Activated naive CD8-positive, alpha-beta T cell treated with anti-CD3 and anti-CD28 coated beads for 36 hours (primary cell): ENCODE measurements at places on chromosomes 2 and 18. TPM values are rescaled to one million over a fixed set of nuclear protein-coding genes. Genes with fewer than 3 reads are reported as not detected.

GRCh38 chr2:210899131-210899530 is 342.7 kb downstream of the CPS1 start:
- H3K4me1 ChIP-seq: no peaks in the 10 kb centered on the region
- H3K4me3 ChIP-seq: no peak overlapping the region
- H3K27ac ChIP-seq: no peak overlapping the region

- no peak for DNase-seq
- no peaks in the 10 kb centered on the region for H3K27me3 ChIP-seq
- H3K4me1 ChIP-seq: no peaks in the 10 kb centered on the region
- no peak overlapping the region for H3K27ac ChIP-seq
These were observed 312.4 kb upstream of the SPHKAP start for GRCh38 chr2:228493852-228494251.

- H3K36me3 ChIP-seq: no peaks in the 10 kb centered on the region
- H3K4me1 ChIP-seq: no peaks in the 10 kb centered on the region
- peaks cover 5% of the 10 kb centered on the region for H3K27me3 ChIP-seq
- no peak overlapping the region for H3K27ac ChIP-seq
- DNase-seq: no peak
These were observed 201.2 kb downstream of the TPGS2 start for GRCh38 chr18:36627637-36628036.

GRCh38 chr18:22483407-22483806 is 65.7 kb upstream of the CTAGE1 start:
- no peak overlapping the region for H3K4me3 ChIP-seq
- no peak overlapping the region for H3K27ac ChIP-seq
- H3K36me3 ChIP-seq: no peaks in the 10 kb centered on the region
- H3K27me3 ChIP-seq: peaks cover 4% of the 10 kb centered on the region
- DNase-seq: no peak
- no peaks in the 10 kb centered on the region for H3K4me1 ChIP-seq

GRCh38 chr2:60391230-60391629 is 162.2 kb downstream of the BCL11A start:
- no peaks in the 10 kb centered on the region for H3K36me3 ChIP-seq
- H3K27me3 ChIP-seq: peaks cover 8% of the 10 kb centered on the region
- H3K27ac ChIP-seq: no peak overlapping the region
- no peaks in the 10 kb centered on the region for H3K4me1 ChIP-seq

GRCh38 chr2:168079236-168079635 is 168.2 kb downstream of the STK39 start:
- H3K27ac ChIP-seq: no peak overlapping the region
- no peak overlapping the region for H3K4me3 ChIP-seq
- DNase-seq: no peak
- H3K4me1 ChIP-seq: peaks cover 3% of the 10 kb centered on the region
- no peaks in the 10 kb centered on the region for H3K27me3 ChIP-seq

- H3K4me1 ChIP-seq: peaks cover 33% of the 10 kb centered on the region
- no peak overlapping the region for H3K27ac ChIP-seq
- H3K36me3 ChIP-seq: no peaks in the 10 kb centered on the region
- no peak overlapping the region for H3K4me3 ChIP-seq
- no peaks in the 10 kb centered on the region for H3K27me3 ChIP-seq
These were observed 36.8 kb upstream of the VPS54 start for GRCh38 chr2:64056021-64056420.

DNA sequence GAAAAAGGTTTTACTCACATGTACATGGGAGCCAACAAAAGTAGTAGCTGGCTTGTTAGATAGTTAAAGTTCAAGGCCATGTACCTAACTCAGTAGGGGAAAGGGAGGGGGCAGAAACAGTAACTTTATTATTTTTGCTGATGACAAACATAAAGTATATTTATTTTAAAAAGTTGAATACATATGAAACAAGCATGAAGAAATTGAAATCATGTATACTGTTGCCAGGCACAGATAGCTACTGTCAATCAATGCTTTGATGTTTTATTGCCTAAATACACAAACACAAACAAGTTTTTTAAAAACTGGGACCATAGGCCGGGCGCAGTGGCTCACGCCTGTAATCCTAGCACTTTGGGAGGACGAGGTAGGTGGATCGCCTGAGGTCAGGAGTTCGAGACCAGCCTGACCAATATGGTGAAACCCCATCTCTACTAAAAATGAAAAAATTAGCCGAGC is 7.6 kb upstream of the PSD4 start:
- peaks cover 21% of the 10 kb centered on the region for H3K36me3 ChIP-seq
- H3K27ac ChIP-seq: peak overlapping the region; percentile 98
- H3K4me1 ChIP-seq: peaks cover 54% of the 10 kb centered on the region
- no peak for DNase-seq
- no peaks in the 10 kb centered on the region for H3K27me3 ChIP-seq

DNA sequence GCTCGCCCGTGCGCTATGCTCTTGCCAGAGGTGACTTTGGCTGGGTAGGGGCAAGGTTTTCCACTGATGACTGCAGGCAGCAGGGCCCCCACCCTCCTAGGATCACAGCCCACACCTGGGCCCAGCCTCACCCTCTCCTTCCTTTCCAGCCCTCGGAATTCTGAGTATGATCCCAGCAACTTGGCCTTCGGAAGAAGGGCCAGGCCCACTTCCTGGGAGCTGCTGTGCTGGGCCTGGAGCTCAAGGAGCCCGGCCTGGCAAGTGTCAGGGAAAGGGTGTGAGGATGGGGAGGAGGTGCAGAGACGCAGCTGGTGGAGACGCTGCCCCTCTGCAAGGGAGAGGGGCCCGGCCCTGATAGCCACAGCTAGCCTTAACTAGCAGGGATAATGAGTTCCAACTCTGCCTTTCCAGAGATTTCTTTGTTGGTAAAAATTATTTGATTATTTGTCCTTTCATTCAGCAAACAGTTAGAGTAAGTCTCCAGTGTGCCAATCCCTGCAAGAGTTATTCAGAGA is 1.7 kb upstream of the CNDP1 start:
- peaks cover 4% of the 10 kb centered on the region for H3K27me3 ChIP-seq
- H3K36me3 ChIP-seq: no peaks in the 10 kb centered on the region
- H3K4me1 ChIP-seq: no peaks in the 10 kb centered on the region
- no peak for DNase-seq
- no peak overlapping the region for H3K27ac ChIP-seq

DNA sequence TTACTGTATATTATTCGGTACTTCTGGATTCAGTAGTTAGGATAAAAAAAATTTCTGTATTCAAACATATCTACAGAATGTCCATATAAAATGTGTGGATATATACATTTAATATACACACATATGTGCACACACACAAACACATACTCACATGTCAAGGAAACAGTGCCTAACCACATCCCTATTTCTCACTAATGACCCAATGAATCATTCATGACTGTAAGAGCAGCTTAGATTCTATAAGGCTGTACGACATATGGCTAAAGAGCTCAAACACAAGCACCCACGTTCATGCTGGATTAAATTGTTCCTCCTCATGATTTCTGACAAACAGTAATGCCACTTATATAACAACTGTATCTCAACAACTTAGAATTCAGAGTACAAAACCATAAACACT is 457.3 kb downstream of the ADCYAP1 start:
- no peaks in the 10 kb centered on the region for H3K4me1 ChIP-seq
- DNase-seq: no peak
- no peaks in the 10 kb centered on the region for H3K27me3 ChIP-seq
- H3K4me3 ChIP-seq: no peak overlapping the region
- no peaks in the 10 kb centered on the region for H3K36me3 ChIP-seq
- H3K27ac ChIP-seq: no peak overlapping the region

DNA sequence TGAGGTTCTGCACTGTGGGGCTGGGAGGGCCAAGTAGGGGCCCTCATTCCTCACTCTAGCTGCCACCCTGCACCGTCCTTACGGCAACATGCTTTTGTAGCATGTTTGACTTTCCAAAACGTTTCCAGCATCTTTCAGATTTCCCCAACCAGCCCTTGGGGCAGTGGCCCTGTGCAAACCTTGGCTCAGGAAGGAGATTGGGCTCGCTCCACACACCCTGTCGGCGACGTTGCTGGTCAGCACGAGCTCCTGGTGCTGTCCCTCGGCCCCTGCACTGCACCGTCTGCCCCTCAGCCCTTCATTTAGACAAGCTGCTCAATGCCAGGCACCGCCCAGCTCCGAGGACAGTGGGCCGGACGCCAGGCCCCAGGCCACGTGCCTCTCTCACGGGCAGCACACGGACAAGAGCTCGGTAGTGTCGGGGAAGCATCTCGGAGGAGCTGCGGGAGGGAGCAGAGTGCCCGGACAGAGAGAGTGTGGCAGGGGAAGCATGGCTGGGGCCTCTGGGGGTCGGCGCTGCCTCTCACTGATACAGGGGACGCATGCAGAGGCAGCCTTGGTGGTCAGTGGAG is 6.9 kb downstream of the GPR17 start:
- H3K4me3 ChIP-seq: no peak overlapping the region
- no peak overlapping the region for H3K27ac ChIP-seq
- H3K36me3 ChIP-seq: no peaks in the 10 kb centered on the region
- H3K4me1 ChIP-seq: peaks cover 7% of the 10 kb centered on the region

DNA sequence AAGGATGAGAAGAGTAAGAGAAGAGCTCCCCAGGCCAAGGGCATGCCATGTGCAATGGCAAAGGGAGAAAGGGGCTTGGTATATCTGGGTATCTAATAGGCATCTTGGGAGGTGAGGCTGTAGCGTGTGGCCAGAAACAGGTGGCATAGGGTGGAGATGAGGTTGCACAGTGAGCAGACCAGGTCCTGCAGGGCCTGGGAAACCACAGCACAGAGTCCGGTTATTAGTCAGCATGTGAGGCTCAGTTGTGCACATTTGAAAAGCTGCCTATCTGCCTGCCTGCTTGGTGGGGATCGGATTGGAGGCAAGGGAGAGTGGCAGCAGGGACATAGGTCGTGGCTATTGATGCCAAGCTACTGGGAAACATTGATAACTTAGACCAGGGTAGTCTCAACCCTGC is 190.6 kb downstream of the TPGS2 start:
- H3K27me3 ChIP-seq: peaks cover 10% of the 10 kb centered on the region
- H3K27ac ChIP-seq: no peak overlapping the region
- no peak for DNase-seq
- no peak overlapping the region for H3K4me3 ChIP-seq

- no peak for DNase-seq
These were observed 254.9 kb downstream of the ZNF521 start for GRCh38 chr18:25097057-25097456.

GRCh38 chr18:76765649-76766048 is 56.7 kb upstream of the ZNF236 start:
- H3K4me3 ChIP-seq: no peak overlapping the region
- no peak overlapping the region for H3K27ac ChIP-seq
- DNase-seq: no peak
- H3K36me3 ChIP-seq: peaks cover 4% of the 10 kb centered on the region
- peaks cover 16% of the 10 kb centered on the region for H3K27me3 ChIP-seq

DNA sequence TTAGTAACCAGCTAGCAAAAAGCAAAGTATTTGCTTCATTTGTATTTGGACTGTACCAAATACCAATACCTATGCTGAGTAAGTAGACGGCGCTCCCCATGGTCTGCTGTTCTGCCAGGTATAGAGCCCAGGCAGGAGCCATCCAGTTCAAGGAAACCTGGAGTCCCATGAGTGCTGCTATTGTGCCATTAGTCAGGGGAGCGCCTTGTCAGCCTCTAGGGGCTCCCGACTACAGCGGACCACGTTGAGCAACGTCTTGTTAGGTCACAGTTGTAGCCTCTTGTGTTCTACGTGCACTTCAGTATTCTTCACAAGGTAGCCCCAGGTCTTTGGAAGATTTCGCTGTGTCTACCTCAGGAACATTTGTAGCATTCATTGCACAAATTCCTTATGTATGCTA is 21.6 kb upstream of the SLC9A2 start:
- no peak overlapping the region for H3K27ac ChIP-seq
- no peak for DNase-seq
- peaks cover 27% of the 10 kb centered on the region for H3K27me3 ChIP-seq
- H3K4me3 ChIP-seq: no peak overlapping the region
- no peaks in the 10 kb centered on the region for H3K4me1 ChIP-seq

GRCh38 chr18:45589356-45590035 is 25.8 kb upstream of the SLC14A2 start:
- H3K36me3 ChIP-seq: no peaks in the 10 kb centered on the region
- no peak overlapping the region for H3K27ac ChIP-seq
- H3K27me3 ChIP-seq: no peaks in the 10 kb centered on the region
- H3K4me1 ChIP-seq: no peaks in the 10 kb centered on the region
- no peak for DNase-seq
- H3K4me3 ChIP-seq: no peak overlapping the region

DNA sequence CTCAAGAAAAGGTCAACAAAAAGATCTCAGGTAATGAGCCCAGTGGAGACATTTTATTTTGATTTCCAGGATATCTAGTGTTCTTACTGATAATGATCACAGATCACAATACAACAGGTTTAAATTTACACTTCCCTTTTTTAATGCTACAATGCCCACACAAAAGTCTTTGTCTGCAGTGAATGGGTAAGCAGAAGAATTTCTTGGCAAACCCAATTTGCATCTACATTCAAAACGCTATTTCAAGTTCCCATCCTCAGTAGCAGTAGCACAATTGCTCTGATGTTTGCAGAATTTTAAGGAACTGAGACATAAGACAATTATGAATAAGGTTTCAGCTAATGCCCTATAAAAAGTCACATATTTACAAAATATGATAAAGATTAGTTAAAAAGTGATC is 929.4 kb upstream of the PIK3C3 start:
- DNase-seq: no peak
- H3K4me1 ChIP-seq: no peaks in the 10 kb centered on the region

DNA sequence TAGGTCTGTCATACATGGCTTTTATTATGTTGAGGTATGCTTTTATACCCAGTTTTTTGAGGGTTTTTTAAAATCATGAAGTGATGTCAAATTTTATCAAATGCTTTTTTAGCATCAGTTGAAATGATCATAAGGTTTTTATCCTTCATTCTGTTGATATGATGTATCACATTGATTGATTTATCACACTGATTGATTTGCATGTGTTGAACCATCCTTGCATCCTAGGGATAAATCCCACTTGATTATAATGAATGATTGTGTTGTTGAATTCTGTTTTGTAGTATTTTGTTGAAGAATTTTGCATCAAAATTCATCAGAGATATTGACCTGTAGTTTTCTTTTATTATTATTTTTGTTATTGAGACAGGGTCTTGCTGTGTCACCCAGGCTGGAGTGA is 68.2 kb downstream of the LIMS1 start:
- no peak overlapping the region for H3K27ac ChIP-seq
- DNase-seq: no peak
- H3K4me1 ChIP-seq: peaks cover 12% of the 10 kb centered on the region
- peaks cover 2% of the 10 kb centered on the region for H3K36me3 ChIP-seq
- no peak overlapping the region for H3K4me3 ChIP-seq

GRCh38 chr2:66962716-66963115 is 434.4 kb upstream of the ETAA1 start:
- no peaks in the 10 kb centered on the region for H3K27me3 ChIP-seq
- H3K4me3 ChIP-seq: no peak overlapping the region
- H3K4me1 ChIP-seq: no peaks in the 10 kb centered on the region
- H3K36me3 ChIP-seq: no peaks in the 10 kb centered on the region

SULT1C4 gene
- total RNA-seq: not detected

AQP12A gene
- total RNA-seq: not detected

RUFY4 gene
- total RNA-seq: 1.6 TPM

CRACDL gene
- total RNA-seq: 0.33 TPM

ACMSD gene
- total RNA-seq: not detected

BUB1 gene
- total RNA-seq: 80.4 TPM

CKAP2L gene
- 25.8 TPM for total RNA-seq
